ENCODE measurements at places on chromosomes 11 and 22.

- DNase-seq = no peak
These were observed 40.9 kb upstream of the BIRC3 start for GRCh38 chr11:102276362-102276761.

DNA sequence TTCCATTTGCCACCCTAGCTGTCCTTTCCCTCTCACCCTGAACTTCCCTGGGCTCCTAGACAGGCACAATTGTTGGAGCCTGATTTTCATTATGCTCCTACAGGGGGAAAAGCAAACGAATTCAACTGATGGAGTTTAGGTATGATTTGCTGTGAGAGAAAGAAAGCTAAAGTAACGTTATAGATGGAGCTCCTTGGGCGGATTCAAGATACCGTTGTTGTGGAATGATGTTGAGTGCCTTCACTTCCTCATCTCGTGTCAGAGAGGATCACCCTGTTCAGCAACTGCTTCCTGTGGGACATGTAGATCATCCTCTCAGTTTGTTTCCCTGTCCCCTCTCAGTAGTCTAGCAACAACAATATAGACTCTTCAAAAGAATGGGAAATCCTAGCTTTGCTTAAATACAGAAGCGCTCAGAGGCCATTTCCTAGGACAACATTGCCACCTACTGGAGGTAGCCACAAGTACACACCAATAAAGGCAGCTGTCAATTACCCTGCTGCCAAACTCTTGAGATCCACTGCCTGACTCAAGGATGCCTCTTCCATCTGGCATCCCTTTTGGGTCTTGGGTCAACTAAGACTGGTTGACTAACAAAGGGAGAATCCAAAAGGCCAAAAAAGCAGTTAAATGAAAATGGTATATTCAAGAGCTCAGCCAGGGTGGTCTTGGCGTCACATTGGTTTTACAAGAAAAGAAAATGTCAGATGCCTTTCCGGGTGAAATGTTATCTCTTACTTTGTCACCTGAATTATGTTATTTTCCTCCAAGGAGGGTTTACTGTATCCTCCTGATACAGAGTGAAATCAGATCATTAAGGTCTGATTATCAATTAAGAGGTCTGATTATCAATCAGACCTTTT lies 13.5 kb upstream of the DTX4 start:
- no peak for DNase-seq

DNA sequence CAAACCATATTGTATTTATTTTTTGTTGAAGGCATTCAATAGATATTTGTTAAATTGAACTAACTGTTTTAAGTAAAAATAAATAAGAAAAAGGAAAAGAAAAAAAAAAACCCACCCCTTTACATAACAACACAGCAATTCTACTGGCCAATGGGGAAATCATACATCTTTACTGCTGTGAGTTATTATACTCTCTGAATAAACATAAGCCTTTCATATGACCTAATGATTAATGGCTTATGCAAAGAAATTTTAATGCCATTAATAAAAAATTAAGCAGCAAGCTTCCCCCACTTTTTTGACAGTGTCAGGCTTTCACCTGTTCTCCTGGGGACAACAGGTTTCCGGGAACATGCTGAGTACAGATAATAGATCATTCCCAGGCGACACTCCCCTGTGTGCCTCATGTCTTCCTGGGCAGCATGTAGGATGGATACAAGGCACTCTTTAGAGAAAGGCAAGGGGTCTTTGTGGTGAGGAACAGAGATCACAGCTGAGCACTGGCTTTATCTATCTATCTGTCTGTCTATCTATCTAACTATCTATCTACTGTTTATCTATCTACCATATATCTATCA lies 676.0 kb downstream of the NTM start:
- DNase-seq = no peak

DNA sequence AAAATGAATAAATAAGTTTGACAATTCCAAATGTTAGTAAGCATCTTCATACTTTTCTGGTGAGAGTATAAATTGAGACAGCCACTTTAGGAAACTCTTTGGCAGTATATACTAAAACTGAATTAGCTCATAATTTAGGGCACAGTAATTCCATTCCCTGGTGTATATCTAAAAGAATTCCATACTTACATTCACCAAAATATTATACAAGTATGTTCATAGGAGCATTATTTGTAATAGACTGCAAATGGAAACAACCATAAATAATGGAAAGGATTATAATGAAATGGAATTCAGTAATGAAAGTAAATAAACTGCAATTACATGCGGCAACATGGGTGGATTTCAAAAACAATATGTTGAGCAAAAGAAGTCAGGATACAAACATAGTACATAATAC lies 315.8 kb upstream of the LRRC4C start:
- DNase-seq = no peak

- no peak for DNase-seq
These were observed 117.7 kb upstream of the RCN1 start for GRCh38 chr11:31973172-31973571.
